ENCODE measurements at places on chromosomes 1 and 21. TPM values are rescaled to one million over a fixed set of nuclear protein-coding genes. Genes with fewer than 3 reads are reported as not detected.

GRCh38 chr1:212285685-212286555 is 710 bp downstream of the PPP2R5A start:
- peak overlapping the region; percentile 90 for H3K4me3 ChIP-seq
- H3K36me3 ChIP-seq: no peaks in the 10 kb centered on the region
- peak; percentile 85 for DNase-seq
- H3K27ac ChIP-seq: peak overlapping the region; percentile 100
- no peaks in the 10 kb centered on the region for H3K27me3 ChIP-seq

DNA sequence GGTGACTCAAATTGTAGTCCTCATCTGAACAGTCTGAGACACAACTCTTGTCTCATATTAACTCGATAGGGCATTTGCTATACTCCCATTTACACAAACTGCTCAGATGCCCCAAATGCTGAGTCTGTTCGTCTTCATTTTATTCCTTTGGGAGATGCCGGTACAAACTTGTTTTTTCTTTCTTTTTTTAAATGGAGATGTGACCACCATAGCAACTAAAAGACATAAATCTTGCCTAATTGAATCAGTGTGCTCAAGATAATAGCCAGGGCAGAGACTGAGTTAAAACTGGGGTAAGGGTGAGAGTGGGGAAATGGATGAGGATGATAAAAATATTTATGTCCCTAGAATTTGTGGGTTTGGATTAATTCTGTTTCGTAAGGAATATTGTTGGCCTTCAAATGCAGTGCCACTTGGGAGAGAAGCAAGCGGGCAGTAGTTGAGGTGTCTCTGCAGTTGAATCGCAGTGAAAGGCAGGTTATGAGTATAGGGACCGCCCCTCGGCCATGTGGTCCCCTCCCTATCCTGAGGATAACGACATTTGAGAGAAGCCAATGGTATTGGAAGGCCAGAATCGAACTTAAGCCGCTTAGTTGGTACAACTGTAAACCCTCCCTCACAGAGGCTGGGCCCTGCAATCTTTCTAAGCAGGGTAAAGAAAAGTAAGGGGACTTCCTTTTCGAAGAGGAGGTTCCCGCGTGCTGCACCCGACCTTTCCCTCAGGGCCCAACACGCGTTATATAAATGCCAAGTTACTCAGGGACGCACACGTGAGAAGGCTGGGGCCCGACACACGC is 859 bp upstream of the LRRC8B start:
- H3K36me3 ChIP-seq: no peaks in the 10 kb centered on the region
- H3K27ac ChIP-seq: peak overlapping the region; percentile 84
- no peaks in the 10 kb centered on the region for H3K4me1 ChIP-seq

DNA sequence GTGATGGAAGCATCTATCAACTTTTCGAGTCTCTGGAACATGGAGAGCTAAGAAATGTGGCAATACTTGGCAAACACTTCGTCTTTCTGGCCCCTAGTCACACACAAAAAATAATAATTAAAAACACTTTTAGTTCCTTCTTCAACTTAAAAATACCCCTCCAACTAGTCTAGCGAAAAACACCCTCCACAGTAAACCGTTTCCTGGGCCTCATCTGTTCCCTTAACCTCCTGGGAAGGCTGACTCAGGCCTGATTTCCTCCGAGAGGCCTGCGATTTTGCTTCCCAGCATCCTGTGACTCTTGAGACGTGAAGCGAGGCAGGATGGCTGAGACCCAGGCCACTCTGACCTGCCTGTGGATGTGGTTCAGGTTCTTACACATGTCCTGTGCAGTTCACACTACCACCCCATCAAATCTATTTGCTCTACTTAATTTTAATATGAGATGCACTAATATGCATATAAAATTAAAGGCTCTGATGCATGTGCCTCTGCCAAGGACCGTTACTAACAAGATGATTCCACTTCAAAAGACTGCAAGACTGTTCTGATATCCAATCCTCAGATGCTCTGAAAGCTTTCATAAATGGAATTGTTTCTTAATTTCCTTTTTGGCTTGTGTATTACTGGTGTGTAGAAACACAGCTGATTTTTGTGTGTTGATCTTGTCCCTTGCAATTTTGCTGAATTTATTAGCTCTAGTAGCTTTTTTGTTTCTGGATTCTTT is 3.5 kb downstream of the NAV1 start:
- peak overlapping the region; percentile 95 for H3K27ac ChIP-seq
- H3K4me1 ChIP-seq: no peaks in the 10 kb centered on the region
- H3K27me3 ChIP-seq: no peaks in the 10 kb centered on the region
- DNase-seq: no peak

GRCh38 chr21:32322103-32322502 is 23.4 kb downstream of the MRAP start:
- no peaks in the 10 kb centered on the region for H3K4me1 ChIP-seq
- peaks cover 90% of the 10 kb centered on the region for H3K36me3 ChIP-seq
- no peak for DNase-seq
- H3K27me3 ChIP-seq: no peaks in the 10 kb centered on the region
- H3K4me3 ChIP-seq: no peak overlapping the region
- no peak overlapping the region for H3K27ac ChIP-seq

DNA sequence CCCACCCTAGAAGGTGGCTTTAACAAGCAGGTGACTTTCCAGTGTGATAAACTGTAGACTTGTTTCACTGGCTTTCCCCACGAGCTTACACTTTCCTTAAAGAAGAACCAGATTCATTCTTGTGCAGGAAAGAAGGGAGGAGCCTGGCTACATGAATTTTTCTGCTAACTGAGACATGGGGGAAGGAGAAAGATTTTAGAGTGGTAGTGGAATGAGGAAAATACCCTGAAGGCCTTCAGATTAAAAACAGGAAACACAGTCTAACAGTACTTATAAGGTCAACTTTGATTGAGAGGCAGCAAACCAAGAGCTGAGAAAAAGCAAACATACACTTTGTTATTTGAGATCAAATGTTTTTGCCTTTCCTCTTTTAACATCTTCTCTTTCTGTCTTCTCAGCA is 640.9 kb upstream of the PLXNA2 start:
- H3K4me3 ChIP-seq: no peak overlapping the region
- no peaks in the 10 kb centered on the region for H3K27me3 ChIP-seq
- DNase-seq: no peak
- no peak overlapping the region for H3K27ac ChIP-seq
- H3K36me3 ChIP-seq: no peaks in the 10 kb centered on the region

GRCh38 chr1:247332215-247332622 is 552 bp upstream of the ZNF496 start:
- DNase-seq: peak; percentile 78
- peaks cover 15% of the 10 kb centered on the region for H3K36me3 ChIP-seq
- peak overlapping the region; percentile 97 for H3K4me3 ChIP-seq
- H3K27ac ChIP-seq: peak overlapping the region; percentile 96
- H3K27me3 ChIP-seq: no peaks in the 10 kb centered on the region

LEFTY1 gene
- 14.4 TPM for polyA plus RNA-seq

ASPM gene
- polyA plus RNA-seq: 5.9 TPM

PGLYRP4 gene
- polyA plus RNA-seq: 1.1 TPM

MASP2 gene
- polyA plus RNA-seq: 0.03 TPM

BRINP2 gene
- polyA plus RNA-seq: not detected
